ENCODE measurements at places on chromosomes 5 and 9. TPM values are rescaled to one million over a fixed set of nuclear protein-coding genes. Genes with fewer than 3 reads are reported as not detected.

The PAX5 gene
- 1.1 TPM for total RNA-seq

The CCNJL gene
- total RNA-seq = 0.17 TPM

The SNCB gene
- not detected for total RNA-seq

The SHB gene
- 1.1 TPM for total RNA-seq

The ARL10 gene
- 12.5 TPM for total RNA-seq

The ACOT12 gene
- total RNA-seq = not detected

The LPAR1 gene
- total RNA-seq = not detected

The ANKRD55 gene
- total RNA-seq = 0.71 TPM

The ASPN gene
- total RNA-seq = not detected

- DNase-seq = no peak
Observed at GRCh38 chr9:86122311-86122710, 23.0 kb upstream of the GOLM1 start.

DNA sequence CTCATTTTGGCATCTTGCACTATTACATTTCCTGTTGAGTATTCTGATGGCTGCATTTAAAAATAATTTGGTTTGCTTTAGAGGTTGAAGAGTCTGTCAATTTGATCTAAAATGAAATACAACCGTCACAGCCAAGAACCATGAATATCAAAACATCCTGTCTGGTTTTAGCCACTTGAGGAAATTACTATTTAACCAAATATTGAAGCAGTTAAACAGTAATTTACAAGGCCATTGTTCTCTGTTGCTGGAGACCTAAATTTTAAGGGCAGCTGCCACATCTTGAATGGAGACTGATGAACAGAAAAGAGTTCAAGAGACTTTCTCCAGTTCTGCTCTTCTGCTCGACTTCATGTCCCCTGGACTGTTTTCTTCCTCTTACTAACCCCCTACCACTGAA is 549.4 kb downstream of the LRRC70 start:
- DNase-seq = no peak

DNA sequence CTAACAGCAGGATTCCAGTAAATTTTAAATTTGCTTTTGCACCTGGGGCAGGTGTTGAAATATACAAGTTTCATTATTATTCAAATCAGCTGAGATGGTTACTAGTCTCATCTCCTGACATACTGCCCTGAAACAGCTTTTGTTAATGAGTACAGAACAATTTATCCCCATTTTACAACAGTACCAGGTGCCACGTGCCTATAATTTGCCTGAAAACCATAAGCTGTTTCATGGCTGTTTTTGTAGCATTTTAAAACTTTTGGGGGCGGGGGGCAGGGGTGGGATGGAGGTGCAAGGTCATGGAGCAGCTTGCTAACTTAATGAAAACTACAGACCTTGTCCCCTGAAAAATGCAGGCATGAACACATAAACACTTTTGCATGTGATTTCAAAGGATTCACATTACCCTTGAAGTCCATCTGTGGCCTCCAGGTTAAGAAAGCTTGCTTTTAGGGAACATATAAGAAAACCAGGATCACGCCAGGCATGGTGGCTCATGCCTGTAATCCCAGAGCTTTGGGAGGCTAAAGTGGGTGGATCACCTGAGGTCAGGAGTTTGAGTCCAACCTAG is 42.1 kb downstream of the TIMD4 start:
- no peak for DNase-seq

DNA sequence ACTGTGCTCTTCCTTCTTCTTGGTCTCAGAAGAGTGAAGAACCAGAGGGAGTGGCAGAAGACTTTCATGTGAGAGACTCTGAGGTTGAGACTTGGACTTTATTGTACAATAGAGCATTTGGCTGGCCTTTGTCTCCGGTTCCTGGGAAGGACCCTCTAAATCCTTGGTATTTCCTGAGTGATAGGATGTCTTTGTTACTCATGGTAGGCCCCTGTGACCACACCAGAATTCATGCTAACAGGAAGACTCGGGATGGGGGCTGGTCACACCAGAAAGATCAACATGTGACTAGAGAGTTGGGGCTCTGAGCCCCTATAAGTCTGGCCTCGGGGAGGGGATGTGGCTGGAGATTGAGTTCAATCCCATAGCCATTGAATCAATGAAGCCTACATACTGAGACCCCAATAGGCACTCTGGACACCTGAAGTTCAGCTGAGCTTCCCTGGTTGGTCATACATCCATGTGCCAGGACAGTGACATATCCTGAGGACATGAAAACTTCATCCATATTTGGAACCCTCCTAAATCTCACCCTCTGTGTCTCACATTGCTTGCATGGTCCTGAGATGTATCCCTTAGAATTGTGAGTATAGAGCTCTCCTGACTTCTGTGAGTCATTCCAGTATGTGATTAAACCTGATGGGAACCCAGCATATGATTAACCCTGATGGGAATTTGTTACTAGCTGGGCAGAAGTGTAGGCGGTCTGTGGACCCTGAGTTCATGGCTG is 201.7 kb downstream of the GADD45G start:
- no peak for DNase-seq

GRCh38 chr9:74771672-74772071 is 116.0 kb downstream of the TRPM6 start:
- DNase-seq = no peak

DNA sequence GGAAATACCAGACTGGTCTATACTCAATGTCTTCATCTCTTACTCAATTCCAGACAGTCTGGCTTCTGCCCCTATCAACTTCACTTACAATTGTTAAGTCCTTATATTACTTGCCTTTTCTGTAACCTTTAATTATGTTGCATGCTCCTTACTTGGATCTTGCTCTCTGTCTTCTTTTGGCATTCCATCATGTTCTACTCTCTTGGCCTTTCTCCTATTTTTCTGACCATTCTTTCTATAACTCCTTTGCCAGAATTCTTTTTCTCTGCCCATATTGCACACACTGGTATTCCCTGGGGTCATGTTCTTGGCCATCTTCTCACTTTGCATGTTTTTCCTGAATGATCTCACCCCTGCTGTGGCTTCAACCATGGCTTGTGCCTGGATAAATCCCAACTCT is 209.8 kb upstream of the ZNF462 start:
- no peak for DNase-seq

GRCh38 chr5:10453545-10453944 is 11.9 kb downstream of the ROPN1L start:
- no peak for DNase-seq

- DNase-seq = peak; percentile 19
Observed at GRCh38 chr5:176773408-176774035, 36.8 kb upstream of the UNC5A start.

GRCh38 chr5:95858023-95858461 is 35.5 kb upstream of the GLRX start:
- no peak for DNase-seq

- peak; percentile 68 for DNase-seq
Observed at GRCh38 chr5:135977375-135977928, 22.7 kb upstream of the LECT2 start.

DNA sequence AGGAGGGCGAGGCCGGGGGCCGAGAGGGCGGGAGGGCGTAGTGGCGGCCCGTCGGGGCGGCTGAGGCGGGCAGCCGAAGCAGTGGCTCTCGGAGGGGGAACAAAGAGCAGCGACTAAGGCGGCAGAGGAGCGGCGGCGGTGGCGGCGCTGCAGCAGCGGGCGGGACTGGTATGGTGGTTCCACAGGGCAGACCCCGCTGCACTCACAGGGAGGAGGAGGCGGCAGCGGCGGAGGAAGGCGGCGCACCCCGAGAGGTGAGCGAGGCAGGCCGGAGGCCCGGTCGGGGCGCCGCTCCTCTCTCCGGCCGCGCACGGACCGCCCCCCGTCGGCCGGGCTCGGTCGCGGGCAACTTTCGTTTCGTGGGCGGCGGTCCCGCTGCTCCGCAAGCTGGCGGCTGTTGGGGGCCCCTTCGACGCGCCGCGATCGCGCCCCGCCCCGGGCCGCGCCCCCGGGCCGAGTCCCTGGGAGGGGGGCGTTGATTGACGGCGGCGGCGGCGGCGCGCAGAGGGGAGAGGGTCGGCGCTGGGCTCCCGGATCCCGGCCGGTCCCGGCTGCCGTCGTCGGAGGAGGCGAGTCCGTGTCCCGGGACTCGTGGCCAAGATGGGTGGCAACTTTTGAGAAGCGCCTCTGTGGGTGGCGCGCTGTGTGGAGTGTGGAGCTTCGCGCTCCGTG is 467 bp downstream of the CNOT6 start:
- DNase-seq = peak; percentile 68

GRCh38 chr9:935348-935965 is 41.0 kb upstream of the DMRT3 start:
- no peak for DNase-seq

DNA sequence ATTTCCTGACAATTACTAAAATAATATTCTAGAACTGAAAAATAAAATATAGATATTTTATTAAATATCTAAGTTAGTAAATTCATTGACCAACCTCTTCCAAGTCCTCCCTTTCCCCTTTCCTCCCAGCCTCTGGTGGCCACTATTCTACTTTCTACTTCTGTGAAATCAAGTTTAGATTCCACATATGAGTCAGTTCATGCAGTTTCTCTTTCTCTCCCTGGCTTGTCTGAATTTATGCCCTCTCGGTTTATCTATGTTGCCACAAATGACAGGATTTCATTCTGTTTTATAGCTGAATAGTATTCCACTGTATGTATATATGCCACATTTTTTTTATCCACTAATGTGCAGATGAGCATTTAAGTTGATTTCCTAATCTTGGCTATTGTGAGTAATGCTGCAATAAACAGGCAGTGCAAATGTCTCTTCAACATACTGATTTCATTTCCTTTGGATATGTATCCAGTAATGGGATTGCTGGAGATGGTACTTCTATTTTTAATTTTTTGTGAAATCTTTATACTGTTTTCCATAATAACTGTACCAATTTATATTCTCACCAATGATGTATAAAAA is 52.3 kb downstream of the WDR36 start:
- DNase-seq = no peak

- no peak for DNase-seq
Observed at GRCh38 chr9:16289639-16290038, 580.8 kb downstream of the BNC2 start.

DNA sequence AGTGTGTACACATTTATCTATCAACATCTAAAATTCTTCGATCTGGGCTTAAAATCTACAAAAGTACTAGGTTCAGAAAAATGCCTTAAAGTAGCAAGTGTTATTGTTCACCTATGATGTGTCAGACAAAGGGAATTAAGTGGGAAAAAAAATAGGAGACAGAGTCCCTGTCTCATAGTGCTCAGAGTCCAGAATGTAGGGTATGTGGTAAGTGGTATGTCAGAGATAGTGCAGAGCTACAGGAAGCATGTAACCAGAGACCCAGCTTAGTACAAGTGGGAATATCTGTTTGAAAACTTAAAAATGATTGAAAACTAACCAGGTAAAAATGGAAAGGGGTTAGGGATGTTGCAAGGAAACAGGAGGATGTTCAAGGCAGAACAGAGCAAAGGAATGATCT is 482.8 kb downstream of the ELAVL2 start:
- no peak for DNase-seq

DNA sequence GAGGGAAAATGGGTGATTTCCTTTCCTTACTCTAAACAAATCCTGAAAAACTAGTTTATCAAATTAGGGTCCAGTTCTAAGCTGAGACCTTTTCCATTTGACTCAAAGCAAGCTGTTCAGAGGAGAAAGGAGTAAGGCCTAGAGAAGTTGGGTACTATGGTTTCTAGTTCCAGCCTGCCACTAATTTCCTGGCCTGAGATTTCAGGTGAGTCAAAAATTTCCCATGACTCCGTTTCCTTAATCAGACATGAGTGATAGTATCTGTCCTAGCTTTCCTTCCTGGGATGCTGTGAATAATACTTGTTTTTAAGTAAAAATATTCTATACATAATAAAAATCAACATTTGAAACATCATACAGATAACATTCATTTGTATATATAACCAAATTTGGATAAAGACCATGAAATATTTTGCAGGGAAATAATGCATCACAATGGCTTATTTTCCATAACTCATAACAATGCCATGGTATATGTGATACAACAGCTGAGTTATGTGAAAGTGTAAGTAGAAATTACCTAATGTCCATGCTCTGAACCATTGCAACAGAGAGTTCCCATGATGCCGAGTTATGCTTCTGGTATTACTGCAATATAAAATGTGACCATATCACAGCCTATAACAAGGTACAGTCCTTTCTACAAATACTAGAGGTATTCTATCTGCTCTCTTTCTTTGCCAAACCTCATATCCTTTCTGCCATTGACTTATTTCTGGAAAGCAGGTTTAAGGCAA is 142.7 kb downstream of the MLLT3 start:
- no peak for DNase-seq

DNA sequence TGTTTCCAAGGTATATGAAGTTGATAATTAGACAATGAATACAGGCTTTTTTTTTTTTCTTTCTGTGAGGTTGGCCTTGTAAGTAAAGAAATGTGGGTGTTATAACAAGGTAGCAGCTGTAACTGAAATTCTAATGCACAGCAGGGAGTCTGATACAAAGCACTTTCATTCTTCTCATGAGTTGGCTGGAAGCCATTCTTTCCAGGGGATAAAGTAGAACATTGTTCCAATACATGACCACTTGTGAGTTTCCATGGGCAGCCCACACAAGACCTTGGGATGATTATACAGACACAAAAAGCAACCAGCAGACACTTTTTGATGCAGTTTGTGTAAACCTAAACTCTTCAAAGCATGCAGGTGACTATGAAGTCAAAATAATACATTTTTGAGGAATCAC is 1785.9 kb upstream of the WWC1 start:
- no peak for DNase-seq

Measured in activated naive CD8-positive, alpha-beta T cell treated with anti-CD3 and anti-CD28 coated beads, Interleukin-2, amount 10 ng/mL, durations not matched to agents 7 days and 5 days (primary cell).